Temporal lobe (tissue), 4 donors: ENCODE measurements at places on chromosomes 11 and 22. TPM values are rescaled to one million over a fixed set of nuclear protein-coding genes. Genes with fewer than 3 reads are reported as not detected.

Gene BBOX1
- total RNA-seq: 4.2 TPM

Gene C22orf42
- total RNA-seq: not detected

Gene SLC35C1
- total RNA-seq: 5.9 TPM

Gene USP28
- 19.7 TPM for total RNA-seq

Gene UPK2
- total RNA-seq: not detected
